ENCODE measurements at places on chromosomes 1 and 21.

DNA sequence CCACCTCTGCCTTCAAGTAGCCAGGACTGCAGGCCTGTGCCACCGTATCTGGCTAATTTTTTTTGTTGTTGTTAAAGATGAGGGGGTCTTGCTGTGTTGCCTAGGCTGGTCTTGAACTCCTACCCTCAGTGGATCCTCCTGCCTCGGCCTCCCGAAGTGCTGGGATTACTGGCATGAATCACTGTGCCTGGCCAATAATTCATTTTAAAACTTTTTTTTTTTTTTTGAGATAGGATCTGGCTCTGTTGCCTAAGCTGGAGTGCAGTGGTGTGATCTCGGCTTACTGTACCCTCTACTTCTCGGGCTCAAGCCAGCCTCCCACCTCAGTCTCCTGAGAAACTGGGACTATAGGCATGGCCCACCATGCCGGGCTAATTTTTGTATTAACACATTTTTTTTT lies 3.5 kb downstream of the CDC73 start:
- no peak for DNase-seq

DNA sequence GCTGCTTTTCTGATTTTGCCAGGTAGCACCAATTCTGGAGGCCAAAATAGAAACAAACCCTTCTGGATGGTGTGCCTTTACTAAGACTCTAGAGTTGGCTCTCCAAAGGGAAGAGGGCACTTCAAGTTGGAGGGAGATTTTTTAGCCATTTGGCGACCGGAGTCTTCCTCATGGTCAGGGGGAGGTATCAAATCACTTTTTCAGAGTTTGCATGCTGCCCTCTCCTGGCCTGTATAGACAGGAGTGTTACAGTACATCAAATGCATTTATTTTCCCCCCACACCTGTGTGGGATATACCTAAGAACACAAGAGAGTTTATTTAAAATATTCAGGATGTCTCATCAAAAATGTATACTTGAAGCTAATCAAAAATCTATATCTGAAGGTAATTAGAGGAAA lies 3.2 kb downstream of the GREM2 start:
- no peak for DNase-seq

- no peak for DNase-seq
These were observed 2.4 kb upstream of the C1orf116 start for GRCh38 chr1:207034998-207035397.

GRCh38 chr21:19981938-19982337 lies 1016.3 kb upstream of the NCAM2 start:
- no peak for DNase-seq

Data from stimulated activated CD8-positive, alpha-beta memory T cell treated with anti-CD3 and anti-CD28 coated beads, Interleukin-4, amount 100 ng/mL, for 1 hour (primary cell).